ENCODE measurements at places on chromosomes 3 and 15. TPM values are rescaled to one million over a fixed set of nuclear protein-coding genes. Genes with fewer than 3 reads are reported as not detected.

The CCR8 gene
- total RNA-seq = not detected

The SIDT1 gene
- 0.28 TPM for total RNA-seq

The KCNMB2 gene
- total RNA-seq = not detected

The DLEC1 gene
- 0.28 TPM for total RNA-seq

The VEPH1 gene
- total RNA-seq = 155 TPM

The LSAMP gene
- 0.28 TPM for total RNA-seq

The ACAD11 gene
- total RNA-seq = 58.3 TPM

The DUOX1 gene
- under 0.01 TPM for total RNA-seq

The NR1I2 gene
- total RNA-seq = not detected

The HRG gene
- total RNA-seq = not detected

The DGKG gene
- total RNA-seq = 4.4 TPM

The MEGF11 gene
- total RNA-seq = not detected

The KLHL40 gene
- not detected for total RNA-seq

The LRRC34 gene
- total RNA-seq = 2.9 TPM

The RYR3 gene
- total RNA-seq = 0.19 TPM

The LRTM1 gene
- not detected for total RNA-seq

The IL5RA gene
- not detected for total RNA-seq

The SPPL2A gene
- 79.8 TPM for total RNA-seq

The STAB1 gene
- 2.9 TPM for total RNA-seq

The CPLX3 gene
- total RNA-seq = not detected

The POC1A gene
- total RNA-seq = 21.1 TPM

The PCSK6 gene
- 4.2 TPM for total RNA-seq

The TNNC1 gene
- 2.5 TPM for total RNA-seq

The OXTR gene
- total RNA-seq = 29.9 TPM

The SKOR1 gene
- under 0.01 TPM for total RNA-seq

The TGM5 gene
- total RNA-seq = not detected
